ENCODE measurements at places on chromosomes 1 and 21. TPM values are rescaled to one million over a fixed set of nuclear protein-coding genes. Genes with fewer than 3 reads are reported as not detected.

DNA sequence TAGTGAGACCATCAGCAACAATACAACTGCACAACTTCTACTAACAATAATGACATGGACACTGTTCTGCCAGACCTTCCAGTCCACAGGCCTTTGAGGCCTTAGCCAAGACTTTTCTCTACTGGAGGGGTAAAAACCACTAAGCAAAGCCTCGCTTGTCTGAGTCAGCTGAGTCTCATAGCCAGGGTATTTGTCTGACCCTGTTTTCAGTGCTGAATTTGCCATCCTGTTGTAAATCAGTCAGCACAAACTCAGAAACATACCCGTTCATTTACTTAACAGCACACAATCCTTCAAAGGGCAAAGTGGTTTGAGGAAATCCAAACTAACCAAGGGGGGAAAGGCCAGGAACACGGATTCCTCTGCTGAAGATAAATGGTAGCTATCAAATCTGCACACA is 537.8 kb downstream of the SMYD3 start:
- DNase-seq, result no peak

DNA sequence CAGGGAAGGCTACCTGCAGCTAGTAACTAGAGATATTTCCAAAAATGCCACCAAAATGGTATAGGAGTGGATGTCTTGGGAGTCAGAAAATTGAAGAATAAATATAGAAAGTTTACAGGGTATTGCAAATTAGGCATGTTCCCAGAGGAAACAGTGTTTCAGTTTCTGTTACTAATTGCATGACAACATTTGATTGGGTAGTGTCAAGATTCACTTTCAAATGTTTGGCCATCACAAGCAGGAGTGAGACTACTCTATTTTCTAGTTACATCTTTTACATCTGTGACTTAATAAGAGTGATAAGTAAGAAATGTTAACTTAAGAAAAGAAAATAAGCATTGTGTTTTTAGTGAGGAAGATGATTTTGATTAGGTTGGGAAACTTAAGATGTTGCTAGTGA is 30.2 kb downstream of the AMY1C start:
- no peak for DNase-seq

The IGSF21 gene
- total RNA-seq, result 0.96 TPM

DNA sequence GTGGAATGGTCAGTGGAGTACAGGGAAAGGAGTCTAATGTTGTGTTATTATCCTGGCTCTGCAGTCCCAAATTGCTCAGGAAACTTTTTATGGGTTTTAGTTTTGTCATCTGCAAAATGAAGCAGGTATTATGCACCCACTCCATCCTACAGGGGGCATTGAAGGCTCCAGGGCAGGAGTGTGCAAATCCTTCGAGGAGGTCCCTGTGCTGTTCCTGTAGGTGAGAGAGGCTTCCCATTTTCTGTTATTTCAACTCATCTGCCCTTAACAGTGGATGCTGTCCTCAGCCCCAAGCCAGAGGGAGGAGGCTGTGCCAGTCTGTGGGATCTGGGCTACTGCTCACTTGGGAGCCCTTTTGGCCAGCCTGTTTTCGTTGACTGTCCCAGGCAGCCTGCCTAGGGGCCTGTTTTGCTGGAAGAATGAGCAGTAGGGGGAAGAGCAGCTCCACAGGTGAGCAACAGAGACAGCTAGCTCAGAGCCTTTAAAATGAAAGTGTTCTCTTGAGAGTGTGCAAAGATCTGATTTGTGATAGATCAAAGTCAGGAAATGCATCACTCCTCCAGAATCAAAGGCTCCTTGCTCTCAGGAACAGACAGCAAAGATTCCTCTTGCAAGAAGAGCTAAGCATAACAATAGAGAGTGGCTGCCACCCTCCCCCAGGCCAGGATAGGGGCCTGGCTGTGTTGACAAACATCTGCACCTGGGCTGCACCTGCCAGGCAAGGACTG is 317.6 kb upstream of the PROX1 start:
- DNase-seq, result no peak

The CFHR2 gene
- total RNA-seq, result not detected

The PTPN14 gene
- 5.8 TPM for total RNA-seq

DNA sequence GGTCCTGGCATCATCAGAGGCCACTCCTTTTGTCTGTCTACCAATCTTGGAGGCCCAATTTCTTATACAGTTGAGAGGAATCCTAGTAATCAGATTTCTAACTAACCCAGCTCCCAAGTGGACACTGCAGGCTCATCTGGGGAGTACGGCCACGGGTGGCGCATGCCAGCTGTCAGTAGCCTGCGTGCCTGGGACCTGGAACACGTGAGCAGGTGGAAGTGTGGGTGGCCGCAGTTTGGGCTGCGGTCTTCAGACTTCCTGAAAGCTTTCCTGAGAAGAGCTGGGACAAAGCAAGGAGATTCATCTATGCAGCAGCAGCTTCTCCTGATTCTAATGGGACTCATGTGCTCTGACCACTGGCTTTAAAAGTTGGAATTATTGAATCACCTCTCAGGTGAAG is 12.4 kb downstream of the ADORA3 start:
- no peak for DNase-seq

DNA sequence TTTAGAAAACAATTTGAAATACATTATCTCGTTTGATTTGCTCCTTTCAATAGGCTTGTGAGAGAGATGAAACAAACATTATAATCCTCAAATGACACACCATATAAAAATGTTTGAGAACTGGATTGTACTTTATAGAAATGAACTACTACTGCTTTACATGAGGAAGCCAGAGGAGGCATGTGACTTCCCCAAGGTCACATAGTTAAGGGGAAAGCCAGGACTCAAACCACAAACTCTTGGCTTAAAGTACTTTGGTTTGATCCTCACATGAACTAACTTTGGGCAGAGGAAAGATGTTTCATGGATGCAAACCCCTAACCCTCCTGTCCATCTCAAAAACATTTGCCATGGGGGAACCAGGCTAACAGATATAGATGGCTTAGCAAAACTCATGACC is 4.7 kb downstream of the ARHGEF11 start:
- no peak for DNase-seq
